Activated CD4-positive, alpha-beta T cell treated with anti-CD3 and anti-CD28 coated beads, Interleukin-2, amount 50 U/mL, for 4 hours (primary cell): ENCODE measurements at places on chromosomes 7 and 10.

DNA sequence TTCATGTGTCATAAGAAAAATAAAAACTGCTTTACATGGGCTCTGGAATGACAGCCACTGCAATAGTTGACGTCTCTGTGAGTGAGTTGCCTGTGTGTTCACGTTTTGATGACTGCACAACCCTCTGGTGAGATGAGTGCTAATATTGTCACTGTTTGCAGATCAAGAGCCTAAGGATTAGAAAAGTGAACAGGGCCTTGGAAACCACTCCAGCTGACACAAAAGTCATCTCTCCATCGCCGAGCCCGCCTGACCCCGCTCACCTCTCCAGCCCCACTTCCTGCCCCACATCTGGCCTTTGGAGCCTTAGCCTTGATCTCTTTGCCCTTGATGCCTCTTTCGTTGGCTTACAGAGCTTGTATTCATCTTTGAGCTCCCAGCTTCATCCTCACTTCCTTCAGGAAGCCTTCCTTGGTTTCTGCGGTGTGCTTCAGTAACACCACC is 351.7 kb downstream of the TCERG1L start:
- no peak for DNase-seq

DNA sequence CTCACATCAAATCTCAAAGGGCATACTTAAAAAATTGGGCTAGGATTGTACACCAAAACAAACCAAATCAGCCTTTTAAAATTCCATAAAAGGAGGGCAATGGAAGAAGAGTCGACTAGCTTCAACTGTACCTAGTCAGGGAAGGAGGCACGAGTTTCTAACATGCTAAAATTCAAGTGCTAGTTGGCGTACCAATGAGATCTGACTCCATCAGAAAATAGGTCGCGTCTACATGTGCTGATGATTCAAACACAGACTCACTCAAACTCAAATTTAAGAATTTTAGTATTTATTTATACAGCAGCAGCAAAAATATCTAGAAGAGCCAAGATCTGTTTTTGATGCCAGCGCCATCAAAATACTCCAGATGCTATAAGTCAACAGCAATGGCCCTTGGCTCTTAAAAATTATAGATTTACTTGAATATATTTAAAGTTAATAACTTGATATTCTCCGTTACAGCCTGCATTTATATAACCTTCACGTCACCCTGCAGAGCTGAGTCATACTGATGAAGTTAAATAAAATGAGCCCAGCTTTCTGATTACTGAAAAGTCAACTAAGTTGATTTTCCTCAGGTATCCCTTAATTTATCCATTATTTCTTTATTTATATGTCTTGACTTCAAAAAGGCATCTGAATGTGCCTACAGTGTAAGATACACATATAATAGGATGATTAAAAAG is 302.1 kb upstream of the IMMP2L start:
- DNase-seq: no peak

GRCh38 chr7:128679920-128680319 is 7.8 kb downstream of the GARIN1A start:
- DNase-seq: no peak

DNA sequence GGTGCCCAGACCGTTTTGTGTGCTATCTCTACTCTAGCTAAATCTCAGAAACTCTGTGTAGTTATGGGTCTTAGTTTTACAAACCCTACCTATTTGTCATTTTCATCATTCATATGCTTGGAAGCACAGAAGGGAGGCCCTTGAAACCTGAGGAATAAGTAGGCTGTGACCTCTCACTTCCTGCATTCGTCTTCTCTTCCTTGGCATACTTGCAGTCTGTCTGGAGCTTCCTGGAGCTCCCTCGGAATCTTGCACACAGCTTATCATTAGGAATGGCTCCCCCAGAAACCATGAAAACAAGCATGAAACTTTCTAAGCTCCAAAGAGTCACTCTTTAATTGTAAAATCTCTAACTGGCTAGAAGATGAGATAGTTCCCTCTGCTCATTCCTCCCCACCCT is 376.9 kb upstream of the MYO3A start:
- no peak for DNase-seq

GRCh38 chr7:158550394-158550700 is 37.3 kb downstream of the PTPRN2 start:
- DNase-seq: no peak

DNA sequence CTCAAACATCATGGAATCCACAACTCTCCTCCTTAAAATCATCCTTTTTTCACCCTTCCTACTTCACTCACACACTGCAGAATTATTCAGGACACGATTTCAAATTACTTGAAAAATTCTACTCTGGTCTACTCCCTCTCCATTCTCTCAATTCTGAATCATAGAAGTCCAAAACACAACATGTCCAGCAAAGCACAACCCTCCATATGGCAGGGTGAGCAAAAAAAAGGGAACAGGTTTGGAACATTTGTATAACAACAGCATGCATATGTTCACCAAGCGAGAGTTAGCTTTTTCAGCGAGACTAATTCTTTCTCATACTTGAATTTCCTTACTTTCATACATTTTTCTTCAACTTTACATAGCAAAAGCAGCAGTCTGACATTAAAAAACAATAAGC is 73.4 kb downstream of the ABI1 start:
- DNase-seq: no peak

DNA sequence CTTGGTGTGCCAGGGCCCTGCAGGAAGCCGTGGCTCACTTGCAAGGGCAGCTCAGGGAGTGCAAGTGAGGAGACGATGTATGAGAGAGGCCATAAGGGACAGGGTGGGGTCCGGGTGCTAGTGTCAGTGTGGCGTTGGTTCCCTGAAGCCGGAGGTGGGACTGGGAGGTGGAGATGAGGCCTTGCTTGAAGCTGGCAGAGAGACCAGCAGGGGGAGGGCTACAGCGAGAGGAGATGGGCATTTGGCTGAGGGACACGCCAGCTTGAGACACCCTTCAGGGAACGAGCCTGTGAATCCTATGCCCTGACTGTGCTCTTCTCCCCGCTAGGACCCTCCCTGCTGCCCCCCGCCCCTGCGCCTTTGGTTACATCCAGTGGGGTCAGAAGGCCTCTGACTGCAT is 529.1 kb downstream of the TCERG1L start:
- DNase-seq: no peak

- no peak for DNase-seq
These were observed 809.1 kb downstream of the SORCS1 start for GRCh38 chr10:106355450-106355849.

GRCh38 chr7:156169474-156170370 is 357.5 kb upstream of the SHH start:
- DNase-seq: no peak

DNA sequence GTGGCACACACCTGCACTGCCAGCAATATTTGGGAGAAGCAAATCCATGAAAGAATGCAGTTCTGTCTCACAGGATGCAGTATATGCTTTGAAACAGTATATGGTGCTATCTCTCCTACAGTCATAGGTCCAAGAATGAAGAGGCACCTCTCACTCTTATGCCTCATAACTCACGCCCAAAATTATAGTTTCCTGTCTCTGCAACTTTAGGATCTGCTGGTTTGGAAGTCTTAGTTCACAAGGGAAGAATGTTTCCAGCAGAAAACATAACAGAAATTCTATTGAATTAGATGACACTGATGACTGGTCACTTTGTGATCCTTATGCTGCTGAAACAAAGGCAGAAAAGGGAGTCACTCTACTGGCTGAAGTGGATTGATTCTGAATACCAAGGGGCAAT is 5.7 kb downstream of the C10orf67 start:
- no peak for DNase-seq
